ENCODE measurements at places on chromosomes 5 and 9. TPM values are rescaled to one million over a fixed set of nuclear protein-coding genes. Genes with fewer than 3 reads are reported as not detected.
A peak's percentile ranks its signal among the peaks of the same experiment; 100 is the strongest.

Gene ADAMTS19
- not detected for total RNA-seq

Gene HAPLN1
- total RNA-seq, result not detected

Gene HMGCS1
- 34.3 TPM for total RNA-seq

Gene STK32A
- total RNA-seq, result 0.82 TPM

Gene FOXD4
- total RNA-seq, result 0.33 TPM

Gene GPR150
- not detected for total RNA-seq

Gene LRRC19
- total RNA-seq, result not detected

Gene SPTAN1
- 301 TPM for total RNA-seq

Gene PCDHGA10
- total RNA-seq, result 4.2 TPM

Gene FBXL7
- total RNA-seq, result 8.2 TPM

- DNase-seq, result no peak
Observed at GRCh38 chr5:170112876-170113521, 7.3 kb downstream of the FOXI1 start.

- DNase-seq, result no peak
Observed at GRCh38 chr9:113803811-113804589, 72.1 kb upstream of the ZNF618 start.

DNA sequence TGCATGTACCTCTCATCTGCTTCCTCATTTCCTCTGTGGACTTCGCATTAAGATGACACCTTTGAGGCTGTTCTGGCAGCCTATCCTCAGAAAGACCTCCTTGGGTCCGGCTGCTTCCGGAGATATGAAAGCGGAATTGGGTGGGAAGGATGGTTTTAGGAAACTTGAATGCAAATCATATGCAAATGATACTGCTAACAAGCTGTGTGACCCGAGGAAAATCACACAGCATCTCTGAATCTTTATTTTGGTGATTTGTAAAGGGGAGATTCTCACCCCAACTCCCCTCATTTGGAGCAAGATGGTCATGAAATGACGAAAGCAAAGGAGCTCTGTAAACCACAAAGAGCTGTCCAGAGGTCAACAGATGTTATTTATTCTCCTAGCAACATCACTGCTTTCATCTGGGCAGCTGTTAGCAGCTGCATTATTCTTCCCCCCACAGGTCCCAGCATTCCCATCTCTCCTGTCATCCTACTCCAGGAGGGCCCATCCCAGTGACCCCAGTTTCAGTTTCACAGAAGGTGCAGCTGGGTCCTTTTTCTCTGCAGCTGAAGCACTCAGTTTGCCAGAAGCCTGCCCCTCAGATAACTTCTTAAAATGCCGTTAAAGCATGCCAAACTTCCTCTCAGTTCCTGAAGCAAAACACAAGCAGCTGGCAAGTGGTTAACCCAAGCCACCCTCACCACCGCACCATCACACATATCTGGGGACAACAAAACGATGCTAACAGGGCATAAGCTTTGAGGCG is 269.5 kb downstream of the SEC61B start:
- no peak for DNase-seq

DNA sequence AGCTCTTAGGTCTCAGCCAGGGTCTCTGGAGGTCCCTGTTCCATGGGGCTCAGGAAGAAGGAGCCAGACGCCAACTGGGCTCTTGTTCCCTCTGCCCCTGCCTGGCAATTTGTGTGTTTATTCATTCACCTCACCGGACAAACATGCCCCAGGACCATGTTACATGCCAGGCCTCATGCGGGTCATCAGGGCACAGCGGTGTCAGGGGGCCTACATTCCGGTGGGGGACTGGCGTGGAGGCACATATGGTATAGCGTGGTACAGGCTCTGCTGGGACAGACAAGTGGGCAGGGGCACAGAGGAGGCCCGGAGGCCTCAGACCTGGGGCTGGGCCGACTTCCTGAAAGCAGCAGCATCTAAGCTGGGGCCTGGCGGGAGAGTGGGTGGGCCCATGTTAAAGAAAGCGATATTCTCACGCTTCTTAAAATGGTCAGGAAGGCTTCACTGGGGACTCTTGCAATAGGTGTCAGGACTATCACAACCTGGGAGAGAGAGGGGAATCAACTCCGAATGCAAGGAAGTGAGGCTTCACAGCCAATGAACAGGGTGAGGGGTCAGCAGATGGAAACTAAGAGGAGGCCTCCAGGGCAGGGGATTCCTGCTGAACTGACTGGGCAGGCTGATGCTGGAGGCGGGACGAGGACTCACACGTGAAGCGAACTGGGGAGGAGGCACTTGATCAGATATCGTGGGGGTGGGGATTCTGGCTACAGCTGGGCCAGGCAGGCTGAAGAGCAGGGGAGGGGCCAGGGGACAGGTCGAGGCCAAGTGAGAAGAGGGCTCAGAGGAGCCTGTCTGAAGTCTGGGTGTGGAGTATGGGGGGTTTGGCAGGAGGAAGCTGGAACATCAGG is 41.9 kb downstream of the NCS1 start:
- DNase-seq, result no peak

- peak; percentile 92 for DNase-seq
Observed at GRCh38 chr9:112750764-112751055, 150 bp downstream of the SNX30 start.

- no peak for DNase-seq
Observed at GRCh38 chr5:114898602-114899001, 271.1 kb downstream of the TRIM36 start.

DNA sequence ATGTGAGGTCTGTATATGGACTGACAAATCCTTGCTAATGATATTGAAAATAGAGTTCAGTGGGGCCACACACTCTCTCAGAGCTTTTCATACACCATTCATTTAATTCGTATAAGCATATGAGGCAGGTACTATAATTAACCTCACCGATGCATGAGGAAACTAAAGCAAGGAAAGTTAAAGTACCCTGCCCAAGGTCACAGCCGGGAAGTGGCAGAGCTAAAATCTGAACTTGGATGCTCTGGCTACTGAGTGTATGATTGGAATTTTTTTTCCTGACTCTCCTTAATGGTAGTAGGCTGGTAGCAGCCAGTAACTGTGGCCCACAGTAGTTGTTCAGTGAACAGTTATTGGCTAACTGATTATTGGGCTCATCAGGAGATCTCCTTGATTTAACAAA is 135.3 kb downstream of the NUDT12 start:
- DNase-seq, result no peak

DNA sequence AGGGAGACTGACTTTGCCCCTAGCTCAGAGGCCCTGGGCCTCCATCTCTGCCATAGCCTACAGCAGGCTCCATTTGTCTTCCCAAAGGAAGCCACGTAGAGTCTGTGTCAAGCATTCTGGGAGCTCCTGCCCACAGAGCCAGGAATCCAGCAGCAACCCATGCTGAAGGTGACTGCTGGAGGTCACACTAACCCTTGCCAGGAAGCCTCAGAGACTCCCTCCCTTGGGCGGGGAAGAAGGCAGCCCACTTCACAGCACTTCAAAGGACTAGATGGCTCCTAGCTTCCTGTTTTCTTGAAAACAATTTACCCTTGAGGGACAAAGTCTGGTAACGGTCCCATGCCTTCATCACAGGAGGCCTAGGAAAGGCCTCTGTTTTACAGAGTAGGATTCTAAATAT is 1.7 kb downstream of the CKMT2 start:
- no peak for DNase-seq

DNA sequence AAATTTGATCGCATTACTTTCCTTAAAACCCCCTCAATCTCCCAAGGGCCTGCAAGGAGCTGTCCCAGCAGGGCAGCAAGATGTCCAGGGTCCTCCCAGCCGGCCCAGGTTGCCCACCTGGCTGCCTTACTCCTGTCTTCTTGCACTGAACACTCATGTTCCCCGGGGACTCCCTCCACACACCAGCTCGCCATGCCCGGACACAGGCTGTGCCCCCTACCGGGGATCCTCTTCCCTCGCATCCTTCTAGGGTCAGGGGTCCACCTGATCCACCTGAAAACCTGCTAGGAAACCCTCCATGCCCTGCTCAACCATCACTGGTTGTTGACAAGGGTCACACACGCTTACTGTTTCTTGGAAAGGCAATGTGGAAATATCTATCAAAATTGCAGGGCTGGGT is 172.0 kb upstream of the MSX2 start:
- no peak for DNase-seq

GRCh38 chr9:127214421-127215267 is 49.9 kb upstream of the GARNL3 start:
- peak; percentile 81 for DNase-seq

GRCh38 chr9:6024035-6024554 is 8.7 kb upstream of the RANBP6 start:
- DNase-seq, result no peak

DNA sequence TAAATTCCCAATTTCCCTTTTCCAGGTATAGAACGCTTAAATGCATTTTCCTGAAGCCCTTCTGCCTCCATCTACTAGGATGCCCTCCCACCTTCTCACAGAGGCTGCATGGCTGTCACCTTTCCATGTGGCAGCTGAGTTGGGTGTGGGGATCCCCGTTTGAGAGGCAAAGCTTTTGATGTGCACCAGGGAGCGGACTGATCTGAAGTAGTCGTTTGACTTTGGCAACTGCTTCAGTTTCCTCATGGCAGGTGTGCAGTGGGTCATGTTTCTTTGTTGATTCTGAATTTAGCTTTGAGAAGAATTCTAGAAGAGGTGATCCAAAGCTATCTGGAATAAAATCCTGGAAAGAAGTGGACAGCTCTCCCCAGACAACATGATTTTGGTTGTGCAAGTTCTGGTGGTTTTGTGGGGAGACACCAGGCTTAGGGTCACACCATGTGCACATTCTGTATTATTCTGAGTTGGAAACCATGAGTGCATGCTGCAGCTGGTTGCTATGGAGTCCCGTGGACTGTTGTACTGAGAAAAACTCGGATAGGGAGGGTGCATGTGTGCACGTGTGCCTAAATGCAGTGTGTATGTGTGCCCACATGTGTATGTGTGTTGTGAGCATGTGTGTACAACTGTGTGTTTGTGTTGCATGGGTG is 63.5 kb downstream of the GADD45G start:
- DNase-seq, result no peak

- no peak for DNase-seq
Observed at GRCh38 chr9:100083448-100084127, 15.2 kb downstream of the ERP44 start.

GRCh38 chr5:10329446-10329819 is 21.7 kb upstream of the CMBL start:
- DNase-seq, result no peak

DNA sequence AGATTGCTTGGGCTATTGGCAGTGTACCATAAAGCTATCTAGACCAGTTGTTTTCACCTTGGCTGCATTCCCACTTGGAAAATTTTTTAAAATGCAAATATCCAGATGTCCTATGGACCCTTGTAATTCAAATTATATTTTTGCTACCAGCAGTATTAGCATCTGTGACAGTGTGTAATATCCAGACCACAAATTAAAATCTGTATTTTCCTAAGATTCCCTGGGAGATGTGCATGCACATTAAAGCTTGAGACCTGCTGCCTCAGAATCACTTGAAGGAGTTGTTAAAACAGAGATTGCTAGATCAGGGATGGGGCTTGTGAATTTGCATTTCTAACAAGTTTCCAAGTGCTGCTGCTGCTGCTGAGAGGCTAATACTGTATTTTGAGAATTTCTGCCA is 381.2 kb upstream of the PDE4D start:
- DNase-seq, result no peak

DNA sequence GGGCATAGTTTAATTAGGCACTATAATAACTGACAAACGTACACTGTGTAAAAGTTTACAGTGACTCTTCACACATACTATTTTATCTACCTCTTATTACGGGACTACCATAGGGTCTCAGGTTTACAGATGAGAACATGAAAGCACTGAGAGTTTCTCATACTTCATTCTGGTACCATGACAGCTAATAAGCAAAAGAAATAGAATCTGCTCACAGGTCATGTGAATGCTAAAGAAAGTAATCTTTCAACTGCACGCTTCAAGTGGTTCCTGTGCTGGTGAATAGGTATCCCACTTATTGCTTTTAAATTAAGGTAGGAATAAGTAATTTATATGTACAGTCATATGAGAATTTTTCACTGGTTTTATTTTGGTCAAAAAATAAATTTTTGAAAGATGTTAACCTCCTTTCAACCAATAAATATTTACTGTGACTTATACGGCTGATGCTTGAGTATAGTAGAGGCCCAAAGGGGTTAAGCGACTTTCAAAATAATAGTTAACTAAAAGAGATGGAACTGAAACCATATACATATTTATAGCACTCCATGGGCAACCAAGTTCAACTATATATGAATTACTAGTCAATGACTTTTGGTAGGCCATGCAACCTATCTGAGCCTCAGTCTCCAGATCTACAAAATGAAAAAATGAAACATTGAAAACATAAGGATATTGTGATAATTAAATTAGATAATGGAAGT is 8.1 kb downstream of the CDKN2A start:
- no peak for DNase-seq

- no peak for DNase-seq
Observed at GRCh38 chr5:74406844-74407243, 233.7 kb downstream of the ENC1 start.

DNA sequence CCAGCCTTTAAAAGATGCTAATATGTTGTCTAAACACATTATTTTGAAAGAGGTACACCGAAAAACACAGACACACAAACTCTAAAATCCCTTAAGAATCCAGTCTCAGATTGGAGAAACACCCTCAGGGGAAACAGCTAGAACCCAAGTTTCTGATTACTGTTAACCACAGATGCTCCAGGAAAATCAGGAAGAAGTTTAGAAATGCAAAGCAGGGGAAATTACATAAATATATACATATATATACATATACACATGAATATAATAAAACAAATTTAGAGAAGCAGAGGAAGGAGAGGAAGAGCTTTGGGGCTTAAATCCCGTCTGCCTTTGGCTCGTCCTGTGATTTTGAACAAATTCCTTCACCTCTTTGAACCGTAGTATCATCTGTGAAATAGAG is 73.2 kb upstream of the KLF4 start:
- DNase-seq, result no peak

DNA sequence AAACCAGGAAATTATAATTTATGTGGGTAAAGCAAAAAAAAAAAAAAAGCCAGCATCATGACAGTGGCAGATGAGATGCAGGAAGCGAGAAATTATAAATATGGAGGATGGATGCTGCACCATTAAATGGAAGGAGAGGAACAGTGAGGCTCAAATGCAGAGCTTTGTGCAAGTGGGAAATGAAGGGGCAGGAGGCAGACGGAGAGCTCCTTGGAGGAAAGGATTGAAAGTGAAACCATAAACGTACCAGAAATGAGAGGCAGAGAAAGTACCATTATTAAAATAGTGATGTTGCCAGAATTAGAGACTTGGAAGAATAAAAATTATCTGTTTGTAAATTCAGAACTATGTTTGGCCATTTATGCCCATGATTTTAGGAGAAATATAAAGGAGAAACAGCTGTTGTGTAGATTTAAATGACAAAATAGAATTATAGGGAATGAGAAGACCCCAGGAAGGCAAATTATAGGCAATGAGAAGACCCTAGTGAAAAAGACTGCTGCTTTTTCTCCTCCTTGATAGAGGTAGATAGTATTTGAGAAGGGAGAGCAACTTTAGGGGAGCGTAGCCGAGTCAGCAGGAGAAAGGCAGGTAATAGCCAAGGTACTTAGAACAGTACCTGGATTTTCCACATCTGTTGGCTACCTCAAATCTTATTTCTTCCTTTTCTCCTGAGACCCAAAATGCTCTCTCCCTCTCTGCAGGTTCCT is 341.0 kb upstream of the CD180 start:
- DNase-seq, result no peak

Measured in spleen (tissue), 13 donors.